ENCODE measurements at places on chromosomes 2 and 18.
A peak's percentile ranks its signal among the peaks of the same experiment; 100 is the strongest.

DNA sequence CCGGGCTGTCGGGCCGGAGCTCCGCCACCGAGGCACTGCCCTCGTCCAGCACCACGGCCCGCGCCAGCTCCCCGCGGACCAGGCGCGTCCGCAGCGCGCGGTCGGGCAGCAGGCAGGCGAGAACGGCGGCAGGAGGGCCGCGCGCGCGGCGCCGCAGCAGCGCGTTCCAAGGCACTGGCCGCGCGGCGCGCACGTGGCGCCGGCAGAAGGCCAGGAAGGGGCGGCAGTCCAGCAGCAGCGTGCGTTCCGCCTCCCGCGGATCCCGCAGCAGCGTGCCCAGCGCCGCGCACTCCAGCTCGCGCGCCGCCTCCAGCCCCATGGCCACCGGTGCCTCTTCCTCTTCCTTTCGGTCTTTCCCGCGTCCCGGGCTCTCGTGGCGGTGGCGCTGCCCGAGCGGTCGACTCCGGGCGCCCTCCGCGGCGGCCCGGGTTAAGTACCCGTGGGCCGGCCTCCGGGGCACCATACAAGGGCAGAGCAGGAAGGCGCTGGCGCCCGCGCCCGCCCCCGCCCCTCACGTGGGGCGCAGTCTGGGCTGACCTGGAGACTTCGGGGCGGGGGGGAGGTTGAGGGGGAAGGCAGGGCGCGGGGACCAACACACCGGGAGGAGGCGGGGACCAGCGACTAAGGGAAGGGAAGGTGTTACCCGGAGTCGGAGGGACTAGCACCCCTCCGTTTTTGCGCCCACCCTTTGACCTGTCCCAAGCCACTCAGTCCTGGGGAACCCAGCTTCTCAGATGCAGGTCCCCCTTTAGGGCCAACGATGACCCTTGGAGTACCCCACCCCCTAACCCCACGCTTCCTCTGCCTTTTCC, at the start of gene DUSP2:
DUSP2 (minus strand) TSS at position 405 of the 812 bp plus-strand sequence; CDS start at position 319, 86 bp downstream.
- peak; percentile 92 for DNase-seq

GRCh38 chr2:9401059-9401547, 22.2 kb downstream of the ITGB1BP1 start:
- no peak for DNase-seq

DNA sequence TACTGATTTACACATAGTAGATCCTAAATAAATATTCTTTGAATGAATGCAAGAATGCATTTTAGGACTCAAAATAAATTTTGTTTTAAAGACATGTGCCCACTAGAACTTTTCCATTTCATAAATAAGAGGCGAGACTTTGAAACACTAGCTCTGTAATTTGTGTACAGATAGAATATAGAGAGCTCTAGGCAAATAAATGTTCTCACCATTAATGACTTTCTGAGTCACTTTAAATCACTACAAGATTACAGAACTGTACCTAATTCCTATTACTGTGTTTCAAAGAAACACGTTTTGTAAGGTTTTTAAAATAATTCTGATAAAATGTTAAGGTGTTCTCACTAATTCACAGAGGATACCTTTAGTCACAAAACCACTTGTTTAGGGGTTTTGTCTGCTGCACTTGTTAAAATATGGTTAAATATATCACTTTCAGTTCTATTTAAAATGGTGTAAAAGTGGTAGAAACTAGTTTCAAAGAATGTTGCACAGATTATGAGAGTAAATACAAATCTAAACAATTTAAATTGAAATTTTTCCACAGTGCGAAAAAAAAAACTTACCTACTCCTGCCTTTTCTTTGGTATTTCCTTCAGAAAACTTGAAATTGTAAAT, 158.7 kb upstream of the ZC3H15 start:
- DNase-seq: no peak

GRCh38 chr2:109448207-109448606, 165.6 kb downstream of the SEPTIN10 start:
- DNase-seq: no peak

- no peak for DNase-seq
These were observed 83.1 kb downstream of the FAM161A start for GRCh38 chr2:61770746-61771145.

DNA sequence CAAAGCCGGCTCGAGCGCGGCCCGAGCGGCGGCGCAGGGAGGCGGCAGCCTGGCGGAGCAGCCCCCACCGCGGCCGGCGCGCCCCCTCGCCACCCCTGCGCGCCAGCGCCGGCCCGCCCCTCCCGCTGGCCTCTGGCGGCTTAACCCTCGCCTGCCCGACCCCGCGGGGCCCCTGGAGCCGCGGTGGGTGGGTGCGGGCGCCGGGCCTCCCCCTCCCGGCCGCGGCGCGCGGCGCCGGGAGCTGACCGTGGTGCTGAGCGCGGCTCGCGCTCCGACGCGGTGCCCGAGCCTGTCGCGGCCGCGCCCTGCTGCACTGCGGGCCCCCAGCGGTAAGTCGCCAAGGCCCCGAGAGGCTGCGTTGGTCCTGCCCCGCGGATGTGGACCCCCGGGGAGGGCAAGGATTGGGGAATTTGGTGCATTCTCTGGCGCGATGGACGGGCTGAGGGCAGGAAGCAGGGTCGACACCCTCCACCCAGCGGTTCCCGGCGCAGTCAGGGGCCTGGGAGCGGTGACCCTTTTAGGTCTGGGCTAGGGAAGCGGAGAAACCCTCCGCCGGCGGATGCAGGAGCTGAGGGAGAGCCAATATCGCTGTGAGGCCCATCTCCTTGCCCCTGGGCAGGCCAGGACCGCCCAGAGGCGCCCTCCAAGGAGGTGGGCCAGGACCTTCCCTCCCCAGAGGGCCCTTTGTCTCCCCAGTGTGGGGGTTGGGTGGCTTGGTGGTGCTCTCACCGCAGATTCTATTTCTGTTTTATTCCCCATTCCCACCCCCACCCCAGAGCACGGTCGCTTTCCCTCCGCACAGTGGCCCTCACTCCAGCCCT, 923 bp downstream of the AMER3 start:
- no peak for DNase-seq

GRCh38 chr2:241035142-241035817, 36.9 kb downstream of the SNED1 start:
- DNase-seq: no peak

DNA sequence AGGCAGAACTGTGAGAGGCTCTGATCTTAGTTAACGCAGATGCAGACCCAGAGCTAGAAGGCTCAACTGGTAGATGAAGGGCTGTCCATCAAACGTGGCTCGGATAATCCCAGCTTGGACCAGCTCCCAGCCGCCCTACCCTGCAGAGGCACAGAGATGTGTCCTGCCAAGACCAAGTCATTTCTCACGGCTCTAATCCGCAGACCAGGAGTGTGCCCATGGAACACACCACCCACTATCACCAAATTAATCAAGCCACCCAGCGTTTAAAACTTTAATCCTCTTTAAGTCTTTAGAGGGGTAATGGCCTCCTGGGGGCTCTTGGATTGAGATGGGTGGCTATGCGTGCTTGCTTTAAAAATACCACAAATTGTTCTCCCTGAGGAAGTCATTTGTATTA, 17.5 kb downstream of the LYPD1 start:
- DNase-seq: no peak

GRCh38 chr2:24832931-24833701, 39.9 kb downstream of the CENPO start:
- no peak for DNase-seq

DNA sequence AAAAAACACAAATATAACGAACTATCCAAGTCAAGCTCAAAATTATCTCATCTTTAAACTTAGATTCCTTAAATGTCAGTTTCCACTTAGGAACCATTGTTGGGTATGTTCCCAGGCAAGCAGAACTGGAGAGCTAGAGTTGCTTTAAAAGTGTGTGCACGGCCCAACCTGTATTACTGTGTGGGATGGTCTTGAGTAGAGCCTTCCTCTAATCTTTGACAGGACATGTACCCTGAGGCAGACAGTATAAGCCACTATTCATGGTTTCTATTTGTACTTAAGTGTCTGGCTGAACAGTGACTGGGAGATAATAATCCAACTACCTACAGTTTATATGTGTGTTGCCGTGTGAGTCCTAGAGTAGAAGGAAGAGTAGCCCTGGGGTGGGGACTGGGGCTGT, 239.7 kb downstream of the GPD2 start:
- DNase-seq: no peak

- DNase-seq: no peak
These were observed 15.6 kb downstream of the KLF11 start for GRCh38 chr2:10059016-10059351.

- DNase-seq: no peak
These were observed 1216.6 kb upstream of the PIK3C3 start for GRCh38 chr18:40738321-40738880.

DNA sequence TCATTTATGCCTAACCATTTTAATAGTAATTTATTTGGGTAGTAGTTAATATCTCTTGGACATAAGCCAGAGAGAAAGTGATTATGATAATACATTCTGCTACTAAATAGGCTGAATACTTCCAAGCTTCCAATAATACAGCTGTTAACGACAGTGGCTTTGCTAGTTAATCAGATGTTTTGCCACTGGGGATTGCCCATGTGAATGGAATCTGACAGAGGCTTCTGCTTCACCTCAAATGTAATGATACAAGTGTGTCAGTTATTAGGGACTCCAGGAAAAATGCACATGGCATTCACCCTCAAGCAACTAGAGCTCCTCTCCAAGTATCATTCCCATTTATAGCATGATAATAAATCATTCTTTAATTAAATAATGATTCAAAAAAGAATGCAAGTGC, 185.0 kb upstream of the TMEFF2 start:
- no peak for DNase-seq

DNA sequence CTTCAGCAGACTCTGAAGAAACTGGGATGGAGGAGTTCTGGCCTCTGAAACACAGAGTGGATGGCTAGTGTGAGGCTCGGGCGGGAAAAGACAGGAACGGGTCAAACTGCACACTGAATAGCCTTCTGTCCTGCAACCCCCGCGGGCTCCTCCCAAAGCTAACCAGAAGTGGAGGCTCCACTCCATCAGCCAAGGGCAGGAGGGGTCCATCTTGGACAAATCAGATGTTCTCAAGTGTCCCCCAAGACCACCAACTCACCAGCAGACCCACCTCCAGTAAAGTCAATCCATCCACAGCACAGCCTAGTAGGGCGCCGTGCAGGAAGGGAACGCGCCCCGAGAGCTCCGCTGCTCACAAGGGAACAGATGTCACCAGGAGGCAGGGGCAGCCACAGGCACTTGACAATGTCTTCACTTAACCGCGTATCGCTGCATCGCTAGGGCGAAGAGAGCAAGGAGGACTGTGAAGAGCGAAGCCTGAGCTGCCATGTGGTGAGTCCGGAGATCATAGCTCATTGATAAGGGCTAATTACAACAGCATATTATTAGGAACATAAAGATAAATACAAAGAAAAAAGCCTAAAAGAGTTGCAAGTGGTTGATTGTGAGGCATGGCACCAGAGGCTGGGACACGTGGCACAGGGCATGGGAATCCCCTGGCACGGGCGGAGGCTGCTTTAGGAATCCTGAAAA, 494.6 kb upstream of the MYT1L start:
- DNase-seq: no peak

All from activated CD8-positive, alpha-beta memory T cell treated with anti-CD3 and anti-CD28 coated beads for 4 hours (primary cell).